ENCODE measurements at places on chromosomes 12 and 14. TPM values are rescaled to one million over a fixed set of nuclear protein-coding genes. Genes with fewer than 3 reads are reported as not detected.

DNA sequence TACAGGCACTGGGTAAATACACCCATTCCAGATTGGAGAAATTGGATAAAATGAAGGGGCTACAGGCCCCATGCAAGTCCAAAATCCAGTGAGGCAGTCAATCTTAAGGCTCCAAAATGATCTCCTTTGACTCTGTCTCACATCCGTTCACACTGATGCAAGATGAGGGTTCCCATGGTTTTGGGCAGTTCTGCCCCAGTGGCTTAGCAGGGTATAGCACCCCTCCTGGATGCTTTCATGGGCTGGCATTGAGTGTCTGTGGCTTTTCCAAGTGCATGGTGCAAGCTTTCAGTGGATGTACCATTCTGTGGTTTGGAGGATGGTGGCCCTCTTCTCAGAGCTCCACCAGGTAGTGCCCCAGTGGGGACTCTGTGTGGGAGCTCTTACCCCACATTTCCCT, 427.2 kb downstream of the TRHDE start:
- DNase-seq: no peak

GRCh38 chr14:94164685-94165431, 9.3 kb upstream of the PPP4R4 start:
- no peak for DNase-seq

The SLC7A7 gene
- total RNA-seq: 72.7 TPM

The HOXC11 gene
- total RNA-seq: not detected

DNA sequence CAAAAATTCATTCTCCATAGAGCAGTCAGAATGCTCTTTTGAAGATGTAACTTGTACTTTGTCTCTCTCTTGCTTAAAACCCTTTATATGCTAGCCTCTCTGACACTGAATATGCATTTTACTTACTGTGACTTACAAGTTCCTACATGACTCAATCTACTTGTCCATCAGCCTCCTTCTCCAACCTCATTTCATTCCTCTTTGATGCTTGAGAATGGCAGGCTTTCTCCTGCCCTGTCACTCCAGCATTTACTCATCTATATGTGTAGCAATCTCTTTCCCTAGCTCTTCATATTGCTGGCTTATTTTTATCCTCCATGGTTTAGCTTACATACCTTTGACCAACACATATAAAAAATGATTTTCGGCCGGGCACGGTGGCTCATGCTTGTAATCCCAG, 561.9 kb downstream of the CCER1 start:
- no peak for DNase-seq

DNA sequence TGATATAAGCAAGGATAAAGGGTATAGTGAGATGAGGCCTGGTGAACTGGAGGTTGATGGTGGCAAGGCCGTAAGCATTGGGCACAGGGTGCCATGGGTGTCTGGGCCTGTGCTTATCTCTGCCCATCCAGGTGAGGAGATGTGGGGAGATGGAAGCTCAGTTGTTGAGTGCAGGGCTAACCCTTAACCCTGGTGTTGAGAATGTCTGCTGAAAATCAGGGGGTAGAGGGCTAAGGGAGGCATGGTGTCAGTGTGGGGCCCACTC, 86.1 kb downstream of the SYNE2 start:
- DNase-seq: no peak
